Stimulated activated CD8-positive, alpha-beta memory T cell treated with anti-CD3 and anti-CD28 coated beads, Interleukin-2, amount 100 ng/mL, for 1 hour (primary cell): ENCODE measurements at places on chromosomes 1 and 21.

DNA sequence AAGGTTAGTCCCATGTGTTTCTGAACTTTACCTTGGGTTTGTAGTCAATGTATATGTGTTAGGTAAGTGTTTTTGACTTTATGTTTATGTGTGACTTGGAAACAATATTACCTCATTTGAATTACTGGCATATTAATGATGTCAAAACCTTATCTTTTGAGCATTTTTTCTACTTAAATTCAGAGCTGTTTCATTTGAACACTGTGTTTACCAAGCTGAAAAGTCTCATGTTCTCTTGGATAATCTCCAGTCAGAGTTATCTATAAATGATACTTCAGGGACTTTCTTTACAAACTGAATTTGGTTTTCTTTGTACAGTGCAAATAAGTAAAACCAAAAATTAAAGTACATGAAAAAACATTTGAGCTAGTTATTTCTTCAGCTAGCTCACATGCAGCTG lies 30.0 kb downstream of the ADAMTS1 start:
- no peak for DNase-seq

- no peak for DNase-seq
These were observed 36.6 kb downstream of the SLAMF6 start for GRCh38 chr1:160486453-160486852.

DNA sequence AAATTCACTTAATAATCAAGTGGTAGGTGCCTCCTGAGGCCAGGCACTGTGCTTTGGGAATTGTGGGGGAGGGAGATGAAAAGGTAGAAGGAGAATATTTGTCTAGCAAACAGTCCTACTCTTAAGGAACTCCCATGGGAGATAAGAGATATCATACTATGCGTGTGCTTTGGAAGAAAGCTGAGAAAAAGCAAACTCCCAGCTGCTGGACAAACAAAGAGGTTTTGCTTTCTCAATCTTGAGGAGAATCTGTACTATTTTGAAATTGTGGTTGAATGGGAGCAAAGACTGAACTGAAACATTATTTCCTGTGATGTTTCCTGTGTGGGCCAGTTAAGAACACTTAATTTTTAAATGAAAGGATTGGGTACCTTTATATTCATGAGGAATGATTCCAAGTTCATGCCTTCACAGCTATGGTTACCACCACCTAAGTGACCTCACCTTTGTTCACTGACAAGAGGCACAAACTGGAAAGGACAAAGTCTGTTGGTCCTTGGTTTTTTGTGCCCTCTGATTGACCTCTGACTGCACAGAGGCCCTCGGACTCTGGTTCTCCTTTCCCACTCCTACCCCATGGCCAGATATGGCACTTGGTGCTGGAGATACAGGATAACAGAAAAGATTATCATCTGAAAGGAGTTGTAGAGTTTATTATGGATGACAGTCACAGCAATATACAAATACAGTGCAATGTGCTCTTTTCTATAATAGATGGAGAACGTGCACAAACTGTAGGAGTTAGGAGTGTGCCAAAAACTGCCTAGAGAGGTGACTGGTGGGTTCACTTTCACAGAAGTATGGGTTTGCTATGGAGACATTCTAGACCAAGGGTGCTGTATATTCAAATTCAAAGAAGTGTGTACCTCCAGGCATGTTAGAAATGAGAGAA lies 1.6 kb downstream of the CD53 start:
- no peak for DNase-seq

DNA sequence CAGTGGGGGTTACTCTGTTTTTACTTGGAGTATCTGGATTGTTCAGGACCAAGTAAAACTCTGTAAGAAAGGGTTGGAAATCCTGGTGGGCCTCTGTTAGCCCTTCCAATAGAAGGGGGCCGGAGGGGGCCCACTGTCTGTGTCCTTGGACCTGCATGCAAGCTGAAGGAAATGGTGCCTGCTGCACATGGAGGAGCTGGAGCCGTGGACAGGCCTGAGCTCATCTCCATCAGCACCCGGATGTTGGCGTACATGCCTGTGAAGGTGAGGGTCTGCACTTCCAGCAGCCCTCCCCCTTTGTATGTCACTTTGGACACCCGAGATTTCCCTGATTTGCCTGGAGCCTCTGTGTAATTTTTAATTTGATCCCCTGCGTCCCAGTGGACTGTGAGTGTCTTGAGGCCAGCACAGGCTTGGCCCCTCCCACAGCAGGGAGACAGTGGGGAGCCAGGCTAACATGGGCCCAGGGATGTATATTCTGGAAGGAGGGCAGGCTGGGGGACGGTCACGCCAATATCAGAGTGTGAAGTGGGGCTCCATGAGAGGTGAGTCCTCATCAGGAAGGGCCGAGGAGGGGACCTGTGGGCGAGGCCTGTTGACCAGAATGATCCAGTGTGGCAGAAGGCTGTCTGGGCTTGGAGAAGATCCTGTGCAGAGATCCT lies 16.8 kb downstream of the GALNT2 start:
- no peak for DNase-seq

DNA sequence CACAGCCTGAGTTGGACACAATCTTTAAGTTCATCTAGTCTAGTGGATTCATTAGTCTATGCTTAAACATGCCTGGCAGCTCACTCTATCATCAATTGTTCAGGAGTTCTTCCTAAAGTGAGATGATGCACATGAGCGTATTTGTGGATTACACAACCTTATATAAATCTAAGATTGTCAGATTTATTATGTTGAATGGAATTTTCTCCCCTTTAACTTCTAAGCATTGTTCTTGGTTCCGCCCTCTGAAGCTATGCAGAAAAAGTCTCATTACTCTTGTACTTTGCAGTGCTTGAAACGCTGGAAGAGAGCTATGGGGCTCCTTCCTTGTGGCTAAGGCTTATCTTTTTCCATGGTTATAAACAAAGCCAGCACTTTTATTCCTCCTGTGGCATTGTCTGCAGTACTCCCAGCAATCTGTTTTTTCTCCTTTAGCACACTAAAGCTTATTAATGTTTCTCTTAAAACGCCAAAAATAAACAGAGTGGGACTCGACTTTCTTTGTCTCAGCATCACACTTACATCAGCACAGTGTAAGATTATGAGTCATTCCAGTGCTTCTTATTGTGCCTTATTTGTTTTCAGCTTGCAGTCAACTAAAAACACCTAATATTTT lies 316.8 kb upstream of the CAMK1G start:
- DNase-seq = no peak

DNA sequence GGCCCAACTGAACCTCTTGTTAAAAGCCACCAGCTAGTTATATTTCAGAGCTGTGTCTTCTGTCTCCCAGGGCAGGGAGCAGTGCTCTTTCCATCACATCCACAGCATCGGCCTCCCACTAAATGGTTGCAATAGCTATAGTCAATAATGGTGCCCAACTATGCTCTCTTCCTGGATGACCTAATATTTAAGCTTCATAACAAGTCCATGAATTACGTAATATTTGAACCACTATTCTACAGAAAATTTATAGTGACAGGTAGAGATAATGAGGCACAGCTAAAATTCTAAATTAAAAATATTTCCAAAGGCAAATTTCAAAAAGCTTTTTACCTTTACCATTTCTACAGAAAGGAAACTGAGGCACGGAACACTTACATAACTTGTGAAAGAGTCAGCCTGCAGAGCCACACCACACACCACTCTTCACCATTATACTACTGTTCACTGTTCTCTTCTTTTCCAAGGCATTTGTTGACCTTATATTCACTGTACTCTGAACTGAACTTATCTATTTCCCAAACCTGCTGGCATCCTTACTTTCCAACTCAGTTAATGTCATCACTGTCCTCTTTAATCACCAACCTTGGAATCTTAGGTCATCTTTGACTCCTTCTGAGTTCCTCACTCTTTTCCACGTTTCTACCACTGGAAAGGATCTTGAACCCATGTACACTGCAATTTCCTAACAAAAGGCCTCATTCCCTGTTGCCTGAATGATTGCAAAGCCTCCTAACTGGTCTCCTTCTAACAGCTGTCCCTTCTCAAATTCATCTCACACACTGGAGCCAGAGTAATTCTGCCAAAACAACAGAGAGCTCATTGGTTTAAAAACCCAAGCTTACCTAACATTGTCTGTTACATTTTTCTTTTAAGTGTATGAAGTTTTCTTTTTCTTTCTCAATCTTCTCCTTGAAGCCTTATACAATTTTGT lies 85.5 kb downstream of the DDAH1 start:
- DNase-seq = no peak

DNA sequence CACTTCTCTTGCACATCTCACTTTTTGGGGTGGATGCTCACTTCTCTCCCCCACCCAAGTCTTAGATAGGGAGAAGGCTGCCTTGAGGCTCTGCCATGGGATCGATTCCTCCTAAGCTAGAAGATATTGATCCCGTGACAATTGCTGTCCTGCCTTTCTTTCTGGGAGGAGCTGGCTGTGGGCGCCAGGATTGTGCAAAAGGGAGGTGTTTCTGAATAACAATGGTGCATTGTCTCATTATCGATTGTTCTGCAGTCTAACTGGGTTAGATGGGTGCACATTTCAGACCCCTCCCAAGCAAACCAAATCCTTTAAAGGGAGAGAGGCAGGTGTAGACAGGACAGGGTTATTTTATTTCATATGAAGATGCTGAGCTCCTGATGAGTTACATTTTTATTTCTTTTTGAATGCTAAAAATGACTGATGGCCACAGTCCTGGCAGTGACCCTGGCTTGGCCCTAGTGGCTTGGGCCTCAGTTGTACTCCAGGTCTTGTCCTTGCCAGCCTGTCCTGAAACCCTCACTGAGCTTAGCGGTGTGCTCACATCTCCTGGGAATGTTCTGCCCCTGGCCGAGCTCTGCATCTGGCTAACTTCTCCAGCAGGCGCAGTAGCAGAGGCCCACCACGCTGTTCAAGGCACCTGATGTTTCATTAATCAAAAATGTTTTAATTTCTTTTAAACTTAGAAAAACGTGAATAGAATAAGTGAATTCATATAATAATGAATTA lies 99.0 kb upstream of the KAZN start:
- DNase-seq = no peak

DNA sequence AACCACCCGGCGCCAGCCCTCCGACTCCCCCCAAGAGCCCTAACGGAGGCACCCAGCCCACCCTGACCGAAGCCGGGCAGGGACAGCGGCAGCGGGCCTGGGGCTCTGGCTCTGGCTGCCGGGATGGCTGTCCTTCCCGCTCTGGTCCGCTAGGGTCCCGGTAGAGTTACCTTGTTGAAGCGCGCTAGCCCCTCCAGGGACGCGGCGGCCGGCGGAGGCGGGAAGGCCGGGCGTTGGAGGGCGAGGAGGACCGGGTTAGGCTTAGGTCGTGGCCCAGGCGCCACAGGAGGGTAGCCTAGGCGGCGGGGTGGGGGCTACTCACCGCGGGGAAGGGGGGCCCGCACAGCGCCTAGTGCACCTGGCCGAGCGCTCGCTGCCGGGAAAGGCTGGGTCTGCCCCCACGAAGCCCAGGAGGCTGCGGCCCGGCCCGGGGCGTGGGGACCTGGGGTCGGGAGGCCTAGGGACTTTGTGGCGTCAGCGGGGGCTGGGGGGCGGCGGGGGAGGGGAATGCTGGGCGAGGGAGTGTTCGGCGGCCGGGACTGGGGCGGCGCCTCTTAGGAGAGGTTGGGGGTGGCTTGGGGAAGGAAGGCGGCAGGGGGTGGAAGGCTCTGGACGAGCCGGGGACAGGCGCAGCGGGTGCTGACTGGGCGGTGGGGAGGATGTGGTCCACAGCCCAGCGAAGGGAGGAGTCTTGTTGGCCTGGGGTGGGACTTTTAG lies at the start of gene TRIM17:
Gene TRIM17, minus strand, starts transcription at position 645 of the 717 bp plus-strand sequence. CDS start 1,789 bp downstream, outside the sequence.
- no peak for DNase-seq

GRCh38 chr1:211724687-211725196 lies 49.3 kb upstream of the NEK2 start:
- no peak for DNase-seq

- DNase-seq = no peak
These were observed 42.9 kb upstream of the ZNF326 start for GRCh38 chr1:89951766-89952604.

GRCh38 chr1:19926296-19927129 lies 3.1 kb upstream of the PLA2G2E start:
- DNase-seq = no peak

- DNase-seq = no peak
These were observed 58.2 kb downstream of the ZNF644 start for GRCh38 chr1:90963651-90964050.

DNA sequence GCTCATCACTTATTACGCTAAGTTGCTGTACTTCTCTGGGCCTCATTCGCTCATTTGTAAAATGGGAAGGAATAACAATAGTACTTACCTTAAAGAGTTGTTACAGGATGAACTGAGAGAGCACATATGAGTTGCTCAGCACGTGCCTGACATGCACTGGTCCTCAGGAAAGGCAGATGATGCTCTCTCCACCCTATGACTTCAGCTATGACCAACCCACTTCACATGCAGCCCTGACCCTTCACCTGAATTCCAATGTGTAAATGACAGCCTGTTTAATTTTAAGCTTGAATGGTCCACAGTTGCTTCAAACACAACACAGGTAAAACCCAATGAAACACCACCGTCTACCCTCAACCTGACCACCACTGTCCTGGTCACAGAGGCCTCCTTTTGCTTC lies 32.9 kb downstream of the GADD45A start:
- no peak for DNase-seq

DNA sequence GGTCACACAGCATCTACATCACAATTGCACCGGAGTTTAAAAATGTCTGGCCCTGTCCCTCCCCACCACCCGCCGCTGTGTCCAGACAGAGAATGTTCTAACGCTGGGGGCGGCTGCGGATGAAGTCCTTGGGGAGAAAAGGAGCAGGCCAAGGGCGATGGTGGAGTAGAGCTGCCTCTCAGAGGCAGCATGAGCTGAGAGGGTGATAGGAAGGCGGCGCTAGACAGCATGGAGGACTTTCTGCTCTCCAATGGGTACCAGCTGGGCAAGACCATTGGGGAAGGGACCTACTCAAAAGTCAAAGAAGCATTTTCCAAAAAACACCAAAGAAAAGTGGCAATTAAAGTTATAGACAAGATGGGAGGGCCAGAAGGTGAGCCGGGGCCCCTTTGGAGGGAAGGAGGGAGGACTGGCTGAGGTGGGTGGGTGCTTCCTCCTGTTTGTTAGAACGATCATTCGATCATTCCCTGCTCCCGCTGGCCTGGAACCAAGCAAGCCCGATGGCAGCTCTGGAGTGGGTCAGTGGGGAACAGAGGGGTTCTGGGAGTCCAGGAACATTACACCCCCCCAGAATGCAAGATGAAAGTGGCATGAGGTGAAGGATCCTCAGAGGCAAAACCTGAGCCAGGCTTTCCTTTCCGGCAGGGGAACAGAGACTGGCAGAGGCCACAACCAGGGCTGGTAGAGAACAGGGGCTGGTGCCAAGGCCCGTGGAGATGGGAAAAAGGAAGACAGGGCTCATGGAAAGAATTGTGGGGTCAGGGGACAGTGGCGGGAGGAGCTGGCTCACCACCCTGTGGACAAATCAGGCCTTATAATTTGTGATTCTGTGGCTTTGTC lies at the start of the genes FAM229A and TSSK3:
Gene FAM229A, minus strand, starts transcription at position 12 of the 840 bp plus-strand sequence. CDS start 394 bp downstream, outside the sequence.
Gene TSSK3, plus strand, starts transcription at position 66 of the 840 bp plus-strand sequence. Its CDS starts 163 bp downstream, at position 229.
- DNase-seq = no peak
